ENCODE measurements at places on chromosomes 5 and 9.

DNA sequence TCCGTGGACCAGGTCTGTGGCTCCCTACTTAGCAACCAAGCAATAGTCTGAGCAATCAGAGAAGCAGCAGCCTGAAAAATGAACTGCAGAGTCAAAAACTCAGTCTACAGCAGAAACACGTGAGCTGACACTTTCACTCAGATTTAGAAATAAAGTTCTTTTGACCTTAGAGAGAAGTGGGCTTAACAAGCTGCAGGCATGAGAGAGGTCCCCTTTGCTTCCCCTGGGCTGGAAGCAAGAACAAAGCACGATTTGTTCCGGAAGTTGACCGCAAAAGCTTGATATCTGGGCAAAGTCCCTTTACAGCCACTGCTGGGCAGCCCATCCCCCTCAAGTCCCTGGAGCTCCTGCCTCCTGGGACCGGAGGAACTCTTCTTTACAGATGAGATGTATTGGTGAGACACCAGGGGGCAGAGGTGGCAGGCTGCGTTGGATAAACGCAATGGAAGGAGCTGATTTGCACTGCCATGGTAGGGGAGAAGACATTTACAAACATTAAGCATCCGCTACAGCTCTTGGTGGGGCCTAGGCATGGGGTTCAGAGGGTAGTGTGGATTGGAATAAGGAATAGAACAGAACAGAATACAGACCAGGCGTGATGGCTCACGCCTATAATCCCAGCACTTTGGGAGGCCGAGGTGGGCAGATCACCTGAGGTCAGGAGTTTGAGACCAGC is 5.8 kb upstream of the SOWAHA start:
- no peak for DNase-seq

- no peak for DNase-seq
Measured at GRCh38 chr9:89975630-89976029, 370.8 kb downstream of the GADD45G start.

DNA sequence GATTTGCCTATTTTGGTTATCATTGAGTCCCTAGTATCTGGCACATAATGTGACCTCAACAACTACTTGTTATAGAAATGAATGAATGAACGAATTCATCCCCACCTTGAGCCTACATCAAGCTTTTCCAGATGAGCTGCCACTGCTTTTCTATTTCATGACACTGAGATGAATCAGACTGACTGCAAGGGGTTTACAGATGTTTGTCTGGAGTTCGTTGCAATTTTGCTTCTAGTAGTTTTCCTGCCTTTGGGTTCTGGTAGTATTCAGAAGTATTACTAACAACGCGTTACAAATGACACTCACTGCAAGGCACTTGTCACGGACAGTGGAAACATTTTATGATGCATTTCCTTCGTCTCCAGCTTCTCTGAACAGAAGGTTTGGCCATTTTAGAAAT is 222.3 kb downstream of the CD180 start:
- no peak for DNase-seq

GRCh38 chr5:94544031-94544650 is 74.3 kb downstream of the KIAA0825 start:
- no peak for DNase-seq

DNA sequence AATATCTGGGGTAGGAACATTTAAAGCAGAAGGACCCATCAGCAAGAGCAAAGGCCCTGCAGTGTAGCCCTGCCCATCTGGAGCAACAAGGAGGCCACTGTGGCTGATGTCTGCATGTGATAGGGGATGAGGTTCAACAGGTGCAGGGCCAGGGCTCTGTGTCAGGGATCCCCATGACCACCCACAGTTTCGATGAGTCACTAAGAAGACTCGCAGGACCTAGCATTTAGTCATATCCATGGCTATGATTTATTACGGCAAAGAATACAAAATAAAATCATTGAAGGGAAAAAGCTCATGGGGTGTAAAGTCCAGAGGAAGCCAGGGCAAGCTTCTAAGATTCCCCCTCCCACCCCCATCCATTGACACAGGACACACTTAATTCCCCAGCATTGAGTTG is 188.6 kb downstream of the ADGRV1 start:
- DNase-seq: no peak

DNA sequence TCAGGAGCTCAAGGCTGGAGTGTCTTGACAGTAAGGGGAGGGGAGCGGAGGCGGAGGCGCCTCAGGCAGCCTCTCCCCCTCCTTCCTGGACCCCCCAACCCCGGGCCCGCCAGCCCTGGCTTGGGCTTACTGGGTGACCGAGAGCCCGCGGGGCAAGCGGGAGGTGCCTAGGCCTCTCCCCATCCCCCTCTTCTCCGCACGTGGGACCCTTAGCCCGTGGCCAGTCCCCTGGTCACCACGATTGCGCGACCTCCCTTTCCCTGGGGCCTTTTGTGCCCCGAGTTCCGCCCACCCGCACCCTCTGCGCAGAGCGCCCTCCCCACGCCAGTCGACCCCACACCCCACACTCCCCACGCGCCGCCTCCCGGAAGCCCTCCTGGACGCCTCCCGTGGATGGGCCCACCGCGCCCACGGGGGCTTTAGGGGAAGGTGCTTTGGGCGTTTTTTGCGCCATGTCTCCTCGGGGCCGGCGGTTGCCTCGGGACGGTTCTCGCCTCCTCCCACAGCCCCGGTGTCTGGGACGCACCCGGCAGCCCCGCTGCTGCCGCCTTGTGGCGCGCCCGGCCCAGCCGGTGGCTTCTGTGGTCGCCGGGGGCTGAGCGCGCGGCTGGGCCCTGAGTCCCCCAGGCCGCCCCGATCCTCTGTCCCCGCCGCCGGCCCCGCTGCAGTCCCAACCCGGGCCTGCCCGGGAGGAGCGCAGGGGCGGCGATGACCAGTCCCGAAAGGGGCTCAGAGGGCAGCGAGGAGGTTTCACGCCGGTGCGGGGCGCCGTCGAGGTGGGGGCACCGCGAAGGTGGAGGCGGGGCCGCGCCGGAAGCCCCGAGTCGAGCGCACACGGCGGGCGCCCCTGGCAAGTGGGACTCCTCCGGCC is 3.2 kb downstream of the TOR4A start:
- DNase-seq: no peak

- DNase-seq: no peak
Measured at GRCh38 chr9:69675563-69675962, 3.4 kb upstream of the APBA1 start.

DNA sequence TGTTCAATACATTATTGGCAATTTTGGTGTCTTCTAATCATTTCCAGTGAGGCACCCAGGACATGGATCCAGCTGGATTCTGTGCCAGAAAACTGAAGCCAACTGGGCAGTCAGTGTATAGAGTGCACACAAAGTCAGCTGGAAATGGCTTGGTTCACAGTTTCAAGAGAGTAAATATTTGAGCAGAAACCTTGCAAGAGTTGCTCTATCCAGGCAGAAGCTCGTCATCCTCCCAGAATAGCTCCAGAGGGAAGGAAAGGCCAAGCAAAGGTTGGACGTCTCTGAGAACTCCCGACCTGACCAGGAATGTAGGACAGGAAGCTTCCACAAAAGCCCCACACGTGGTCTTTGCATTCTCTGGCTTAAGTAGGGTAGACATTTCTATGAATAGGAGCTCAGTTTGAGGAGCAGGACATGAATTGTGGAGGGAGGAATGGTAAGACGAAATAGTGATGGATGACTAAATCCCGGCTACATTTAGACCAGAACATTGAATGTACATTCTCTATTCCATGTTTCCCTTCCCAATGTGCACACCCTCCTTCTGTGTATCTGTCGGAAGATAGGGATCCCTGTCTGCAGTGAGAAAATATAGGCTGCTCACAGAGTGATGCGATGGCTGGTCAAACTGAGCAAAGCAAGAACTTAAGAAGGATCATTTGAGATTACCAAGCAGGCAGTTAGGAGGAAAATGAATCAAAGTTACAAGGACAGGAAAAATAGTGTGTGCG is 72.7 kb upstream of the FCN2 start:
- DNase-seq: no peak

- no peak for DNase-seq
Measured at GRCh38 chr5:73863876-73864275, 237.9 kb downstream of the ARHGEF28 start.

DNA sequence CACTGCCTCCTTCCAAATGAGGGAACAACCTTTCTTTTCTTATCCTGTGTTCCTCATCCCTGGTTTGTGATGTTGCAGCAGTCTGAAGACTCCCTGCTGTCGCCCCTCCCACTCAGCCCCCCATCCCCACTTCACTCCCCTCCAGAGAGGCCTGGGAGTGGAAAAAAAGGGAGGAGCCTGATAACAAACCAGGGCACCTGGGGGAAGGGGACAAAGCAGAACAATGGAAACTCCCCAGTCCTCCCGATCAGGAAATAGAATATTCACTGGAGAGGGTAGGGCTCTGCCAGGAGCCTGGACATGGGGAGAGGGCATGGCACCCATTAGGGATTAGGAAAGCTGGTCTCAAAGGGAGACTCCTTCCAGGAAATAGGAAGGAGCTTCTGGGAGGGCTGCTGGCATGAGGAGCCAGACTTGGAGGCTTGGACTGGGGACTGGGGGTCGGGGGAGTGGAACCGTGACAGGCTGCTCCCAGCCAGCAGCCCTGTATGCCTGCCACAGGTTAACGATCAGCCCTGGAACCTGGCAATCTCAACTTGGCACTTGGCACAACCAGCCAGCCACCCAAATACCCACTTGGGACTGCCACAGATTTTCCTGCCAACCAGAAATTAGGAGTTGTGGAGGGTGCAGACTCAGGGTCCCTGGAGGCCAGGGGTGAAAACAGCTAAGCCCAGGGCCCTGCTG is 20.0 kb downstream of the PCDH1 start:
- no peak for DNase-seq

DNA sequence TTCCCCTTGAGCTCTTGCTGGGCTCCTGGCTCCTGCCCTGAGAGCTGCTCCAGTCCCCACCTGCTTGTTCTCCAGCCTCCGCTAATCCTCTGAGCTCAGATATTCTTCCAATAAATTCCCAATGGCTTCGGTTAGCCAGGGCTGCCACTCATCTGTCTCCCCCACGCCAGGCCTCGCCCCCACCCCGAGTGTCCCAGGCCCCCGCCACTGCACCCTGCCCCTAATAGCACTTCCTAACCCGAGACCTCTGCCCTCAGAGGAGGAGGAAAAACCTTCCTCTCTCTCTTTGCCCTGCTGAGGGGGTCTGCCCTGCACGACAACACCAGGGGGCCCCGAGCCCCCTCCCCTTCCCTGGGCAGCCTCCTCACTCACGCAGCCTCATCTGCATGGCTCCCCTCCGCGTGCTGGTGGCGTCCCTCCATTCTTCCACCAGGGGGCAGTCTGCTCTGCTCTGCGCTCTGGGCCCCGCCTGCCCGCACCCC is 5.4 kb upstream of the LCN15 start:
- DNase-seq: peak; percentile 21

- no peak for DNase-seq
Measured at GRCh38 chr5:140207250-140207964, 32.4 kb downstream of the CYSTM1 start.

DNA sequence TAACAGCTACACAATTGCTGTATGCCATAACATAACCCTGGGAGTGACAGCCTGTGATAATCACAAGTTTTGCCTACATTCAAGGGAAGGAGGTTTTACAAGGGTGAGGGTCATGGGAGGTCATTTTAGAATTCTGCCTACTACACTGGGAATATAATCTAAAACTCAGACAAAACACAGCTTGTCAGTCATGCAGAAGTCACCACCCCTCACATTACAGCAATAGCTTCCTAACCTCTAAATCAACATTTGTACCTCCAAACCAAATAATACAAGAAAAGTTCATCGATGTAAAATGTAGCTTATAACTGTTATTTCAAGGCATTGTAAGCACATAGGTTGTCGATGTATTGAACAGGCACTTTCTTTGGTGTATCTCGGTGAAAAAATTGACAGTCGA is 139.0 kb downstream of the FAM114A2 start:
- no peak for DNase-seq

DNA sequence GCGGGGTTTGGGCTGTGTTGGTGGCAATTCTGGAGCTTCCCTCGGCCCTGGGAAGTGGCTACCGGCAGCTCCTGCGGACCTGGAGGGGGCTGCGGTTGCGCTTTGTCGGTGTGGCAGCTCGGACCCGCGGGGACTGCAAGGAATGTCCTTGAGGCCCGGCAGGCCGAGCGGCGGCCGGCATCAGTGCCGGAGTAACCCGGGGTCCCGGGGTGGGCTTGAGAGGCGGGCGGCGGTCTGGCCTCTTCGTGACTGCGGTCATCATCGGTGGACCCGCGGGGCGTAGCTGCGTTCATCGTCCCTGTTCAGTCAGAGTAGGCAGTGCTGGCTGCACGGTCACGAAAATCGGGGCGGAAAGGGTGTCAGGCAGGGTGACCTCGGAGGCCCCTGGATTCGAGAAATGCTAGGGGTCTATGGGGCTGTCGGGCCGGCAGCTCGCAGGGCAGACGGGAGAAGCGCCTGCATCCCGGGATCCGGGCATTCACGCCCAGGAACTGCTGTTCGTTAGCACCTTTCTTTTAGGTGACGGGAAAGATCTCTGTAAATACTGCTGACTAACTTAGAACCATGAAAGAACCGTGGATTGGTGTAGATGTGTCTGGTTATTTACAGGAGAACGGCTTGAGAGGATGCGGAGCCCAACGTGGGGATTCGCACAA is 474 bp downstream of the HMGCR start:
- no peak for DNase-seq

DNA sequence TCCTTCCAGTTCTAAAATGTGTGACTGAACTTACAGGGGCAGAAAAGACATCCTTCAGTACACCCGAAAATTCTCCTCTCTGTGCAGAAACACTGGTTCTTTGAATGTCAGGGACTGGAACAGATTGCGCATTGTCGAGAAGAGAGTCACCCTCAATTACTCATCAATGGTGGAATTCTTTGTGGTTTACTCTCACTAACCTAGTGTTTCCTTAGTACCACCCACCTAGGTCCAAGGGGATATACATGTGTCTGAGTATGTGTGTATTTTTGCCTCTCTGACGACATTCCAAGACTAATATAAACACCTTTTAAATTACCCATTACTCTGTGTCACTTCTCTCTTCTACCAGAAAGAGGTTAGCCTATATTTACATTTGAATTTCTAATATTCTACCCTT is 660.8 kb downstream of the TLE1 start:
- DNase-seq: no peak

- no peak for DNase-seq
Measured at GRCh38 chr5:69030358-69031062, 63.3 kb upstream of the SLC30A5 start.

GRCh38 chr5:57488215-57488955 is 5.8 kb upstream of the ACTBL2 start:
- DNase-seq: no peak

DNA sequence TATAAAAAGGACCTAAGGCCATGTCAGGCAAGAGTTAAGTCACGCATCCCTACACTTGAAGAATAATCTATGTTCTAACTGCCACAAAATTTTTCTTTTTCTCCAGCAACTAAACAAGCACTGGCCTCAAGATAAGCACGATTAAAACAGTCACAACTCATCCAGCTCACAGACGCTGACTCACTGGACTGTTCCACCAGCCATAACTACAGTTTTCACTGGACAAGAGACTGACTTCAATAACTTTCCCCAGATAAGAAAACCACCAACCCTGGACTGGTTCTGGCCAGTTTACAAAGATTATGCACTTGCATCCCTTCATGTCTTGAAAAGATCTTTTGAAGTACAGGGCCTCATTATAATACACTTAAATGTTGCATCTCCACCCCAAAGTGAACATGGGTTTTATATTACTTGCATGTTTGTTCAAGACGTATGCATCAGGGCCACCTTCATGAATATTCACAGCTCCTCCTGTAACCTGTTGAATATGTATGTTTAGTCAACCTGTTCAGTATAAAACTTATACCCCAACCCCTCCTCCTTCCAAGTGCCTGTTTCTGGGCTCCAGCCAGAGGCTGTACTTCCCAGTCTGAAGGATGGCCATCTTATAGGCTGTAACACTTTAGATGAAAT is 129.3 kb upstream of the EPB41L4A start:
- no peak for DNase-seq
